HEK293T (cell line): ENCODE measurements at places on chromosomes 5 and 9.

DNA sequence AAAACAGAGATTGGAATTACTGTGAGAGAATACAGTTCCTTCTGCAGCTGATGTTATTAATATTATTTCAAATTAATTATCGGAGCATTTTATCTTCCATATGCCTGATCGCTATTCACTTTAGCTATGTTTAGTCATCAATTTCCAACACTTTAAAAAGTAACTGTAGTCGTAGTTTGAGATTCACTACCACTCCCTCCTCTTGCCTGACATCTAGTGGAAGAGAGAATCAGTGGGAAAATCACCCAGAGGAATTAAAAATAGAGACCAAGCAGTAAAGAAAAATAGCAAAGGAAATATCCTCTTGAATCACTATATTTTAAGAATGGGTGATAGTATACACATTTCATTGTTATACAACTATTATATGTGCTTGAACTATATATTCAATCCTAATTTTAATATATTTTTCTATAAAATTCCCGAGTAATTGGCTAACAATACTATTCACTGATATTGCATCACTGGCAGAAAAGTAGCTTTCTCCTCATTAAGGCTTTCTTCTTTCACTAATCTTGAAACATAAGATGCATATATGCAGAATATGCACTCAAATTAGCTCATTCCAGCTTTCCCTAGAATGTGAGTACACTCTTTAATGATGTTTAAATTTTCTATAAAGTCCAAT lies 708.7 kb downstream of the CDH9 start:
- peak; percentile 10 for DNase-seq

GRCh38 chr5:126716861-126717260 lies 60.1 kb upstream of the LMNB1 start:
- DNase-seq = no peak

GRCh38 chr5:77294185-77294584 lies 83.7 kb downstream of the PDE8B start:
- no peak for DNase-seq

DNA sequence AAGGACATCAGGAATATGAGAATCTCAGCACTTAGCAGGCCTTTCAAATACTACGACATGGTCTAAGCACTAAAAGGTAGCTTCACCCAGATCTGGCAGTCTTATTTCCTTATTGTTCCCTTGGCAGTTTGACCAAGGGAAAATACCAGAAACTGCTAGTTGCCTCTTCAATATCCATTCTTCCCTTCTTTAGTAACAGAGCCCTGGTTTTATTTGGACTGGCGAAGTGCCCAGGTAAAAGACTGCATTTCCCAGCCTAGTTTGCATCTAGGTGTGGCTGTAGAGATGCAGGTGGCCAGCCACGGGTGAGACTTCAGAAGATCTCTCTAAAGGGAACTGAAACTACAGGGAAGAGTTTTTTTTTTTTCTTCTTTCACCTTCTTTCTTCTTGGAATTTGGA lies 21.6 kb downstream of the DMRT2 start:
- no peak for DNase-seq

GRCh38 chr5:131754363-131754762 lies 42.5 kb downstream of the FNIP1 start:
- no peak for DNase-seq
